ENCODE measurements at places on chromosomes 2 and 18.

- no peak for DNase-seq
These were observed 567.4 kb downstream of the TSN start for GRCh38 chr2:122322815-122323214.

GRCh38 chr2:12304564-12305171 lies 412.1 kb upstream of the TRIB2 start:
- DNase-seq: peak; percentile 54

- no peak for DNase-seq
These were observed 389.6 kb upstream of the CDH19 start for GRCh38 chr18:66993492-66993891.

DNA sequence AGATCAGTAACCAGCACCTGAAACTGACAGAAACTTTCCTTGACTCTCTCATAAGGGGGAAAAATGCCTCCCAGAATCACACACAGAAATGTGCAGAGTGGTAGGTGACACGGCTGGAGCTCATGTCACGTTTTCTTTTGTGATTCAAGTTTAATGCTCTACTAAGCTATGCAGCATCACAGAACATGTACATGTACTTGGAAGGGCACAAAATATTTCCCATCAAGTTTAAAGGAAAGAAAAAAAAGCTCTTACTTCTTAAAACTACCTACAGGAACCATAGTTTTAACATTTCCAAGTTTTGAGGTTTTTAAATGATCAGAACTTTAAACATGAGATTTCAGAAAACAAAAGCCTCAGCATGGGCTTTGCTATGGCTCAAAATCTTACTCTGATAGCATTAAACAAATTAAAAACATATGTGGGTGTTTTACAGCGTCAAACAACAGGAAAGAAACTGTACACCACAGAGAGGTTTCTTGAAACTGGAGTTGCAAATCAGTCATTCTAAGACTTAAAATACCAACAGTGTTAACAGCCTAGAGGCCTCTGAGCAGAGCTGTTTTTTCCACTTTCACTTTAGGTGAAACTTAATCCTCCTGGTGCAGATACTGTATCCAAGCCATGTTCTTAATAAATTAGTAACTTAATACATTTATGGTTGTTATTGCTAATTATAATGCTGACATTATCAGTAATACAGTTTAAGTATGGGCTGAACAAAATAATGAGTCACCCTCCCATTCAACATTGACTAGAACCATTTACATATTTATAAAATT lies 30.1 kb downstream of the MBP start:
- DNase-seq: no peak

- no peak for DNase-seq
These were observed 99.8 kb downstream of the UXS1 start for GRCh38 chr2:106094131-106094841.

DNA sequence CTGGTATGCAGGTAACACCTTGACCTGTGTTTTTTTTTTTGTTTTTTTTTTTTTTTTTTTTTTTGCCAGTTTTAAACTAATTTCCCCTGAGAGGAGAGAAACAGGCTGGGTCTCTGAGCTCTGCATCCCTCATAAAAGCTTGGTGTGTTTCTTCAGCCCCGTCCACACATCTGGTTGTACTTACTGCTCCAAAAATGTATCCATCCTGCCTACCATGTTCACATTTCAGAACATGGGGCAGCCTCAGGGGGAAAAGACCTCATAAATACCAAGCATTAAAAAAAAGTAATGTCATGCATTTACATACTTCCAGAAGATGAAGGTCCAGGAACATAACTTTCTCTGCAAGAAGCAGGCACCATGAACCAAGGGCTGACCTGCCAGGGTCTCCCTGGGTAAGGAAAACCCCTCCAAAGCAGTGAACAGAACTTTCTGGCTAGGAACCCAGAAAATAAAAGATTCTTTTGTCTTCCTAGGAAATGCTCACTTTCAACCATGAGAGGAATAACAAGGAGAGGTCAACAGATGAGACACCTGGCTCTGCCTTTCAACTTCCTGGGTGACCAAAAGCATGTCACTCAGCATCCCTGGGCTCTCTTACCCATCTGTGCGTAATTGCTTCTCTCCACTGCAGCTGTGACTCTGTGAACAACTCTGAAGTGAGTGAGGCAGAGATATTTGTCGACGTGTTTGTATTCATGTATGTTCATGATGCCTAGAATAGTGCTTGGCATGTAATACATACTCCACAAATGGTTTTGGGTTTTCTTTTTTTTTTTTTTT lies 118.6 kb downstream of the MCFD2 start:
- DNase-seq: no peak

- no peak for DNase-seq
These were observed 66.1 kb downstream of the NAPG start for GRCh38 chr18:10591896-10592295.

DNA sequence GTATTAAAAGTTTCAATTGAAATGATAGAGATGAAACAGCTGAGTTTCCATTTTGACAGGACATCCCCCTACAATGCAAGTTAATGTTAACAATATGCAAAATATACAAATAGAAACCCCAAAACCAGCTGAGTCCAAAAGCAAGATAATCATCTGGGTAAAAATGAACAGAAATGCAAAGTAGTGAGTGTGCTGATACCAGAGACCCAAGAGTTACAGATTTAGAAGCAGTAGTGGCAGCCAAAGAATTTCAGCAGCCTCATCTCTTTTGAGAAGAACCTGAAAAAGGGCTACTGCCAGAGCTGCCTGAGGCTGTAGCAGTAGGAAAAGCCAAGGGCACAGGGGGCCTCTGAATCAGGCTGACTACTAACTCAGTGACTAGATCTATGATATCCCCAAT lies 82.6 kb downstream of the THADA start:
- no peak for DNase-seq

GRCh38 chr2:198012025-198012424 lies 207.6 kb downstream of the PLCL1 start:
- DNase-seq: no peak

GRCh38 chr2:88838165-88838635 lies 146.7 kb downstream of the RPIA start:
- DNase-seq: peak; percentile 50

GRCh38 chr2:152189622-152190495 lies 14.3 kb upstream of the STAM2 start:
- no peak for DNase-seq

GRCh38 chr2:12960671-12961070 lies 243.9 kb downstream of the TRIB2 start:
- no peak for DNase-seq
